ENCODE measurements at places on chromosomes 3 and 15.

DNA sequence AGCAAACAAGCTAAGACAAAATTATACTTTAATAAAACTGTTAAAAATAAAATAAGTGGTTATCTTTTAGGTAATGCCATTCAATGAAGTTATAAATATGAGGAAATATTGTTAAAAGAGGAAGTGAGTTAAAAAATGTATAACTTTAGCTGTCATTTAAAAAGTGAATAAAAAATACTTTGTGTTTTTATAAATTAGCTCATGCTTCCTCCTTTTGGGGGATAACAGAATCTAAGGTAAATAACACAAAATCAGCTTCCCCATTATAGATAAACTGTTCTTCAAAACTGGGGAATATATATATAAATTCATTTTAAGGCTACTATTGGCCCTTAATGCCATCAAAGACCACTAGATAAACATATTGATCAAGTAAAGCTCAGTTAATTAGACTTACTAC lies 113.7 kb upstream of the AADACL2 start:
- no peak for DNase-seq

DNA sequence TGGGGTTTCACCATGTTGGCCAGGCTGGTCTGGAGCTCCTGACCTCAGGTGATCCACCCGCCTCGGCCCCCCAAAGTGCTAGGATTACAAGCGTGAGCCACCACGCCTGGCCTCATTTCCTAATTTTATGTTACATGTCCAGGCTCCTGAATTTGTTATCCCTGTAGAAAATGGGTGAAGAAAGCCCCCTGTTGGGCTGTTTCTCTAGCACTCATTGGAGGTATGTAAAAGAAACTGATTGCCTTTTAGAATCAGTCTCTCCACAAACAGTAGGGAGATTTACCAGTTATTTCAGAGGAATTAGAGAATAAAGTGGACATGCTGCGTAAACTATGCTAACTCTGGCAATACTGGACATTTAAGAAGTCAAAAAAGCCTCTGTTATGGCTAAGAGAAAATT lies 364.1 kb upstream of the TBL1XR1 start:
- no peak for DNase-seq

DNA sequence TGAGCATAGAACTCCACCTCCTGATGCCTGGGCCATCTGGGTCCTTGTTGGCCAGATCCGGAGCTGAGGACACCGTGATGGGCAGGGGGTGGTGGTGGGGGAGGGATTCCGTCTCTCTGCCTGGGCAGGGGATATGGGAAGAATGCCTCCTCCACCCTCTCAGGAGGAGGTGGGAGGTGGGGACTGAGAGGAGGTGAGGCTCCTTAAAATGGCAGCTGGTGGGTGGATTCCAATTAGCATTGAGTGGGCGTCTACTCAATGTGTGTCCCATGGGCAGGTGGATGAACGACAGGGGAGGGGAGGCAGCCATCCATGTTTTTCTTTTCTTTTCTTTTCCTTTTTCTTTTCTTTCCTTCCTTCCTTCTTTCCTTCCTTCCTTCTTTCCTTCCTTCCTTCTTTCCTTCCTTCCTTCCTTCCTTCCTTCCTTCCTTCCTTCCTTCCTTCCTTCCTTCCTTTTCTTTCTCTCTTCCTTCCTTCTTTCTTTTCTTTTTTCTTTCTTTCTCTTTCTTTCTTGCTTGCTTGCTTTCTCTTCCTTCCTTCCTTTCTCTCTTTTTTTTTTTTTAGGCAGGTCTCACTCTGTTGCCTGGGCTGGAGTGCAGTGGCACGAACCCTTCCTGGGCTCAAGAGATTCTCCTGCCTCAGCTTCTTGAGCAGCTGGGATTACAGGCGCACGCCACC lies 5.0 kb downstream of the SLC28A1 start:
- DNase-seq: no peak

DNA sequence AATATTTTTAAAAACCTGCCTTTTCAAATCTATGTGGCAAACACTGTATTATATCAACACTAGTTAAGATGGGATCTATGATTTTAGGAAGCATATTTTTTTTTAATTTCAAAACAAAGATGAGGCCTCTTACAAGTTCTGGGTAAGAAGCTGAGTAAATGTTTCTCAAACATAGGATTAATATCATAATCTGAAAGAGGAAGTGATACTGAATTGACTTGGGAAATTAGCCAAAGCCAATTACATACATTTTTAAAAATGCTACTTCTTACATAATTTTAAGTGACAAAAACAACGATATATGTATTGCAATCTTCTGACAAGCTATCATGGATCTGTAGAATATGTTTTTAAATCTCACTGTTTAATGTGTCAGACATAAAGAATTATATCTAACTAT lies 135.1 kb upstream of the UBP1 start:
- DNase-seq: no peak

DNA sequence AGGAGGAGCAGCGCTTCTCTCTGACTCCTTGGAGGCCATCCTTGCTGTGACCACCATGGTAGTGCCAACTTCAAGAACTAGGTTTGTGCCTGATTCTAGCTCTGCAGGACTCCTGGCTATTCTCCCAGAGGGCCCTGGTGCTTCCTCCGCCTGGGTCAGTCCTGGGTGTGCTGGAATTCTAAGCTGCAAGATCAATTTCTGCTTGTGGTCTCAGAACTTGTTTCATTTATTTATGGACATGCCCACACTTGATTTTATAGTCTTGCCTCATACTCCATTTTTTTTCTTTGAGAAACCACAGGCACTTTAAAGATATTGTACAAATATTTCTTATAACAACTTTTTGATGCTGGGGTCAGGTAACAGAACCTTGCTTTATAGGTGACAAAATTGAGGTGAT lies 87.6 kb downstream of the PDCD6IP start:
- no peak for DNase-seq

- peak; percentile 99 for DNase-seq
These were observed at the start of gene TMEM42 for GRCh38 chr3:44861412-44862225. TMEM42 (plus strand) TSS chr3:44861912; CDS start chr3:44861925, 13 bp downstream.

DNA sequence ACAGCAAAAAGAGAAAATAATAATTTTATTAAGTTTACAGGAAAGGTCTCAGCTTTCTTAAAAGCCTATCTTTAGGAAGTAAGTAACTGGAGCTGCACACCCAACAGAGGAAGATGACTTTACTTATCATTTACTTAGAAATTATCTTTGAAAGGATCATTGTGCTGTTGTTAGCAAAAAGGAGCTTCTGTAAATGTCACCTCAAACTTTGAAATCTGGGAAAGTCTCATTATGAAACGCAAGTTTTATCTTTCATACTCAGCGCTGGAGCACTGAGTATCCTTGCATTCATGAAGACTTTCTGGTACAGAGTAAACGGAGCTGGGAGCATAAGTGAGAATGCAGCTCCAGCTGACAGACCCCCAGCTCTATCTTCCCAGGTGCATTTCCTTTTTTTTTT lies 491.2 kb upstream of the TPRG1 start:
- DNase-seq: no peak

DNA sequence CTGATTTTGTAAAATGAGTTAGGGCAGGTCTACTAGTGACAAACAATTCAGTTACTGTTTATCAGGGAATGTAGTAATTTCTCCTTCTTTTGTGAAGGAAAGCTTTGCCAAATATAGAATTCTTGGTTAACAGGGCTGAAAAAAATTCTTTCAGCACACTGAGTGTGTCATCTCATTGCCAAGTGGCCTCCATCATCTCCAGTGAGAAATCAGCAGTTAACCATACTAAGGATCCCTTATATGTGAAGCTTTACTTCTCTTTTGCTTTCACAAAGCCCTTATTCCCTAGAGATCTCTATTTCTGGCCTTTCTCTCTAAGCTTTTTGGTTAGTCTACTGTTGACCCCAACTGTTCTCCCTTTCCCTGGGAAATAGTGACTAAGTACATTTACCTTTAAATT lies 269.1 kb downstream of the SCAPER start:
- no peak for DNase-seq

DNA sequence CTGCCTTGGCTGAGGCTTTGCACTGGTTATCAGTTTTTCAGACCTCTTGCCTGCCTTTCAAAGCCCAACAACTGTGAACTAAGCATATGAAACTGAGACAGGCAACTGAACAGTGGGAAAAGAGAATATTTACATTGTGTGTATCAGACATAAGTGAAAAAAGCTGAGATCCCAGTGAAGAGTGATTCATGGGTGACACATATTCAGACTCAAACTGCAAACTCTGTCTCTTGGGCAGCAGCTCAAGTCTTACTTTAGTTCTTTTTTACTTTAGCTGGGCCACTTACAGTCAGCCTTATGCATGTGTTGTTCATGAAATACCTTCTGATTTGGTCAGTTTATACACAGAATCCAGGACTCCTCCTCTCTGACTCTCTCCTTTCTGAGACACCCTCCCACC lies 19.2 kb downstream of the SUCLG2 start:
- DNase-seq: peak; percentile 55

- no peak for DNase-seq
These were observed 241.7 kb upstream of the MDFIC2 start for GRCh38 chr3:70554170-70554569.

GRCh38 chr15:54347082-54347827 lies 369.0 kb downstream of the UNC13C start:
- DNase-seq: no peak

DNA sequence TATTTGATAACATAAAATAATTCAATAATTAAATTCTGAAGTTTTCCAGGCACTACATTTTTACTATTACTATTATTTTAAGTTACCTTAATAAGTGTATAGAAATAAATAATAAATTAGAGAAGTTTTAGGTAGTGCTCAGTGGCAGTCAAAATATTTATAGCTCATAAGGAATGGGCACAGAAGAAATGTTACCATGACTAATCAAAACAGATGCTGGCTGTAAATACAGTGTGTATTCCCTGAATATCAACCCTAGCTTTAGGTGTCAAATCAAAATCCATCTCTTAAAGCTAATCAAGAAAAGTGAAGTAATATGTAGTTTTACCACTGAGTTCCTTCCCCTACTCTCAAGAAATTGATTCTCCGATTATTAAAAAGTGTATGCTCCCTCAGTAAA lies 35.5 kb downstream of the ZBTB20 start:
- DNase-seq: peak; percentile 6

DNA sequence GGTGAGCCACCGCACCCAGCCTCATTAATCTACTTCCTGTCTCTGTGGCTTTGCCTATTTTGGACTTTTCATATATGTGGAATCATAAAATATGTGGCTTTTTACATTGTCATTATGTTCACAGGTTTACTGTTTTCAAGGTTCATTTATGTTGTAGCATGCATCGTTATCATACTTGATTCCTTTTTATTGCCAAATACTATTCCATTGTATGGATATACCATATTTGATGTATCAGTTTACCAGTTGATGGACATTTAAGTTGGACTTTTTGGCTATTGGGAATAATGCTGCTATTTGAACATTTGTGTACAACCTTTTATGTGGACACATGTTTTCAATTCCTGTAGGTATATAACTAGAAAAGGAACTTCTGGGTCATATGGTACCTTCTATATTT lies 14.0 kb downstream of the GXYLT2 start:
- DNase-seq: no peak

DNA sequence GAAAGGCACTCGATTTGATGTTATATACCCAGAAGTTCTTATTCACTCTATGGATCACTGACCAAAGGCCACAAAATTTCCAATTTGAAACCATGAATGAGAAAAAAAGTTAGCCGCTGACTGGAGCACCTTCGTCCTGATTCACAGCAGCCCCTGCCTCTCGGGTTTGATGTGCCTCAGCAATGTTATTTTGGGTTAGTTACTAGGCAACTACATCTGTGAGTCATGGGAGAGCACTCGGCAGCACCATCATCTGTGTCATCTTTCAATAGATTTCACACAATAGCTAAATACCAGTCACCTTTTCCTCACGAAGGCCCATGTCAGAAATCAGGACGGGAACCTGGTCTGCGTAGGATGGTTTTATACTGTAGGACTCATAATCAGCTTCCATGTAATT lies 269.2 kb downstream of the ZBBX start:
- DNase-seq: no peak

- DNase-seq: no peak
These were observed 292.4 kb upstream of the LRRFIP2 start for GRCh38 chr3:37466660-37467359.

DNA sequence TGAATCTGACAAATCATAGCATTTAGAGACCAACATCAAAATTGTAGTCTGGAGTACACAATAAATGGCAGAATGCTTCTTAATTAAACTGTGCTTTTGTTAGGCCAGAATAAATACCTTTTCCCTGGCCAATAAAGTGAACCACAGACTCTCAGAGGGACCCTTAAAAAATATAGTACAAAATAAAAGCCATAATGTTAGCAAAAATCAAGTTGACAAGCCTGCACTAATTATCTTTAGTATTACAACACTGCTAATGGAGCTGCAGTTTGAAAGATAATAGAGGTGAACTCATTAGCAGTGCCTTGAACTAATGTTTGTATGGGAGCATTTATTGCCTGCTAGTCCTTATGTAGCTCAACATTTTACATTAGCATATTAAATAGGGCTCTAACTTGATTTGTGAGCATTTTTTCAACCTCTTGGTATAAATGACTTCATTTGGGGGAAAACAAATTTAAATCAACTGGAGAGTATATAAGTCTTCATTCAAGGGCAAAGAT lies 801.3 kb downstream of the EPHA3 start:
- no peak for DNase-seq

DNA sequence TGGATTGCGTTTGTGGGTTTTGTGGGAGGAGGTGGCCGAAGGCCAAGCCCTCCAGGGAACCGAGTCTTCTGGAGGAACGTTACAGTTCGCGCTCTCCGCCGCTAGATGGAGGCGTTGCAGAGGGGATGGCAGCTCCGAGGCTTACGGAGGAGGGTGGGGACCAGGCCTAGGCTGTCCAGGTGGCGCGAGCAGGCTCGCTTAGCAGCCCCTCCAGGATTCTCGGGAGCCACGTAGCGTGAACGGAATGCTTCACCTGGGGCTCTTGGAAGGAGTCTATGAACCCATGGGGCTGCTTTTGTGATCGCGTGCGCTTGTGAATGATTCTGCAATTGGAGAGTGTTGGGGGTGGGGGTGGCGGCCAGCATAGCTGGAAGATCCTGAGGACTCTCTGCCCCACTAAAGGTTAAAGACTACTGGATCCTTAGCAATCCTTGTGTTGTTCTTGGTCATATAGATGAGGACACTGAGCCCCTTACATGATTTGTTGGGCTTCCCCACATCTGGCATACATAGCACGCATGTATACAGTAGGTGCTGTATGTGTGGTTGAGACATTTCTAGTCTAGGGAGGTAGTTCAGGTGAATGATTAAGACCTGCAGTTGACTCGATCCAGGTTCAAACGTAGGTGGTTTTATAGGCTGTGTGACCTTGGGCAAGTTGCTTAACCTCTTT lies 25.7 kb downstream of the FAM3D start:
- peak; percentile 93 for DNase-seq

GRCh38 chr15:55873024-55873720 lies 120.2 kb downstream of the NEDD4 start:
- no peak for DNase-seq

DNA sequence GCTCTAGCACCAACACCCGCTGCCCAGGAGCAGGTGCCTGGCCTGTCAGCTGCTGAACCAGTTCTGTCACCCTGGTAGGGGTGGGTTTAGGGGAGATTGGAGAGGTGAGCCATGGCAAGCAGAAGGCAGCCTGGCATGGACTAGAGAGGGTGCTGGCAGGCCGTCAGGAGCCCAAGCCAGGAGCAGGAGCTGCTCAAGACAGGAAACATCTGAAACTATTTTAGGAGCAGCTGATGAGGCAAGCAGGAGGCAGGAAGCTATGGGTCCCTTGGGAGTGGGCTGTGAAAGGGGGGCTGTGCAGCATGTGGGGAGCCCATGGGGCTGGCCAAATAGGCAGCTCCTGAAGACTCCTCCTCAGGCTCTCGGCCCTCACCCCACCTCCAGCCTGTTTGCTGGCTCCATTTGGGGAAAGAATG lies 2.3 kb downstream of the INKA1 start:
- peak; percentile 93 for DNase-seq
